ENCODE measurements at places on chromosomes 13 and 19.

DNA sequence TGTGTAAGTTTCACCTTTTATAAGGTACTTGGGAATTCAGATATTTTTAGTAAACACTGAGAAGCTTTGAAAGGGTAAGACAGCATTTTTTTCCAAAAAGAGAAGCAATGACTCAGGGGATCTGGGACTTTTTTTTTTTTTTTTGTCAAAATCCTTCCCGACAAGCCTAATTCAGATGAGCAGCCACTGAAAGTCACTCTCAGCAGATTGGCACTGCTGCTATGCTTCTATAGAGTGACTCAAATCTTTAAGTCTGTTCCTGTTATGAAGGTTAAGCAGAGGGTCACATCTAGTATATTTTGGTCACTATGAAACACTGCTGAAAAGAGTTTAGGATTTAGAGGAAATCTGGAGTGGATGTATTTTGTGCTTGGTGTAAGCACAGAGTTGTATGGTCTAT lies 571.1 kb downstream of the MYO16 start:
- DNase-seq, result no peak

DNA sequence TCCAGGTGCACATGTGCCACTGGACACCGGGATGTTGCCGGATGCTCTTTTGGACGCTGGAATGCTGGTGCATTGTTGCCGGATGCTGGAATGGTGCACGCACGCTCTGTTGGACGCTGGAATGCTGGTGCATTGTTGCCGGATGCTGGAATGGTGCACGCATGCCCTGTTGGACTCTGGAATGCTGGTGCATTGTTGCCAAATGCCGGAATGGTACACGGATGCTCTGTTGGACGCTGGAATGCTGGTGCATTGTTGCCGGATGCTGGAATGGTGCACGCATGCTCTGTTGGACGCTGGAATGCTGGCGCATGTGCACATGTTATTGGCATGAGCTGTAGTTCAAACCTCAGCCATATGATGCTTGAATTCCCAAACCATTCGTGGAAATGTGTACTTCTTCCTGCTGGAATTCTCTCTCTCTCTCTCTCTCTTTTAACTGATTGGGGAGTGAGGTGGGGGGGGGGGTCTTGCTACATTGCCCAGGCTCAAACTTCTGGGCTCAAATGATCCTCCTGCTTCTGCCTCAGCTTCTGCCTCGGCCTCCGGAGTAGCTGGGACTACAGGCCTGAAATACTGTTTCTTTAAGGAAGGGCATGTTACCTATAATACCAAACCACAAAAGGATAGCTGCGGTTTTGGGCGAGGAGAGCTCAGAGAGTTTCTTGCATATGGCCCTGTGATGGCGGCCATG lies 1.2 kb upstream of the MCF2L start:
- no peak for DNase-seq

- no peak for DNase-seq
Measured at GRCh38 chr19:15588265-15588664, 26.8 kb upstream of the CYP4F8 start.

GRCh38 chr13:29436721-29437280 lies 158.7 kb downstream of the SLC7A1 start:
- no peak for DNase-seq

DNA sequence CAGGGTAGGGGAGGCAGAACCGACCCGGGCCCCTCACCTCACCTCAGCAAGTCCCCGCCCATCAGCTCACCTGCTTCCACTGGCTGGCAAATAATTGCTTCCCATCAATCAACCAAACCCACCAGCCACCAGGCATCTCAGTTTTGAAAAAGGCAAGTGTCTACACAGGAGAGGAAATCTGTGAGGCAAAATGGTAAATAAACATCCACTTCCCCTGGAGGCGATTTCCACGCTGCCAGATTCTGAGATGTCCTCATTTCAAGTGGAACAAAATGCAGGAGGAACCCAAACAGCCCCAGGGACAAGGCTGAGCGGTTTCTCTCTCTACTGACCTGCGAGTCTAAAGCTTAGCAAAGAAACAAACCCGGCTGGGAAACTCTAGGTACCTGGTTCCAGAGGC lies 117.5 kb downstream of the CRYL1 start:
- DNase-seq, result no peak

DNA sequence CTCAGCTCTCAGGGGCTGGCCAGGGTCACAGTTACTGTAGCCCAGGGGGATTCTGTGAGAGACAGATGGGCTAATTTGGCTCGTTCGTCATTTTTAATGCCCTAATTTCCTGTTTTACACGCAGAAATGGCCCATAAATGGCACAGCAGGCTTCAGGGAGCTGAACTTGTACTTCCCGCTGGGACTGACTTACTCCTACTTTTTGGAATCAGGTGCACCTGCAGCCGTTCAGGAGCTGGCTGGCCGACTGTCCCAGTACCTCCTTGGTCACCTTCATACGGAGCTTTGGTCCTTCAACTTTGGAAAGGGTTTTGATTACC lies 62.4 kb upstream of the URI1 start:
- no peak for DNase-seq

DNA sequence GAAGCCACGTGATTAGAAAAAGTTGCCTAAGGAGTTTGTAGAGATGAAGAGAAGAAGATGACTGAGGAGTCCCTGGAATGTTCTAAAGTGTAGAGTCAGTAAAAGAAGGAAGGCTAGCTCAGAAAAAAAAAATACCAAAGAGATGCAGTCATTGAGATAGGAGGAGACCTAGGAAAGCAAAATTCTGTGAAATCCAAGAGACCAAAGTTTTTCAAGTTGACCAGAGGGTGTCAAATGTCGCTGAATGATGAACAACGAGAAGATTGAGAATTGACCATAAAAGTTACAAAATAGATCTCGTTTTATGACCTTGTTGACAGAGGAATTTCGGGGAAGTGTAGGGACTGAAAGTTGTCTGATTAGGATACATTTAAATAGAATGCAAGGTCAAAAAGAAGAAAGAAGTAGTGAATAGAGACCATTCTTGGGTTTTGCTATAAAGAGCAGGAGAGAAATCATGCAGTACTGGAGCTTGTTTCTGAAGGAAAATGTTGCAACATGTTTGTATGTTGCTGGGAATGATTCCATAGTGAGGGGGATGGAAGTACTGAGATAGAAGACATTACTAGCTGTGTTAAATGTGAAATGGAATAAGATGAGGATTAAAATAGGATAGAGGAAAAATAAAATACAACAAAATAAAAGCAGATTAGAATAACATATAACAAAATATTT lies 30.2 kb upstream of the HTR2A start:
- no peak for DNase-seq

DNA sequence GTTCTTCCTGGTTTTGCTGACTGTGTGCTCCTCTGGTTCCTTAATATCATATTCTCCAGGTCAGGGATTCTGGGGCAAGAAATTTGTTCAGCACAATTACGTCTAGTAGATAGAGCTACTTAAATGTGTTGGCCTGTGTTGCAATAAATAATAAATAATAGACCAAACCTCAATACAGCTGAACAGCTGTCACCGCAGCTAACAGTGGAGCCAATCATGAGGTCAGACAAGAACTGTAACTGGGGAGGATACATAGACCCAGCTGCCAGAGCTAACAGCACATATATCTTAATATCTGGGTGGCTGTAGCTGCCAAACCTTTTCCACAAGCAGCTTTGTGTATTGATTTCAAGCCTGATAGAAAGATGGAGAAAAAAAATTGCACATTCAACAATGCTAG lies 1596.3 kb upstream of the PCDH20 start:
- DNase-seq, result no peak

DNA sequence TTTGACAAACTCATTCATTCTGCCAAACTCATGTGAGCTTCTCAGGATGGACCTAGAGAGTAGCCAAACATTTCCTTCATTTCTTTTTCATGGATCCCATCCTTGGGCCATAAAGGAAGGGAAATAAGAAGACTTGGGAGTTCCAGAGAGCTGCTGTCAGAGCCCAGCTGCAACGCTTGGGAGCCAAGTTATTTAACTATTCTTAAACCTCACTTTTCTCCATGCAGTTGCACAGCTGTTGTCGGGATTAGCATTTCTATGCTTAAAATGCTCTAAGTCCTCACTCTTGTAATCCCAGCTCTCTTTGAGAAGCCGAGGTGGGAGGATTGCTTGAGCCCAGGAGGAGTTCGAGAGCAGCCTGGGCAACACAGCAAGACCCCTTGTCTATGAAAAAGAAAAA lies 11.7 kb upstream of the CASP14 start:
- no peak for DNase-seq

DNA sequence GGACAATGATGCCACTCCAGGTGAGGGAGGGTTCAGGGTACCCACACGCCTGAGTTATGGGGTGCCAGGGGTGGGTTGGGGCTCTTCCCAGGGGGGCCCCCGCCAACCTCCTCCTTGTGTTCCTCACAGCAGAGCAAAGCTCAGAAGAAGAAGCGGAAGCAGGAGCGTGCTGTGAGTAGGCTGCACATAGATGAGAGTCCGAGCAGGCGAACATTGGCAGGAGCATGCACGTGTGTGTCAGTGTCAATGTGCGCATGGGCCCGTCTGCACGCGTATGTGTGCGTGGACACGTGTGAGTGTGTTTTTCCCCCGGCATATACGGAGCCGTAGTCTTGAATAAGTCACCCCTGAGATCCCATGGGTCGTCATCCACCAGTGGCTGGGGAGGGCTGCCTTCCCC lies 12.4 kb upstream of the USE1 start:
- DNase-seq, result no peak
